ENCODE measurements at places on chromosomes 11 and 22. TPM values are rescaled to one million over a fixed set of nuclear protein-coding genes. Genes with fewer than 3 reads are reported as not detected.

GRCh38 chr22:45638834-45639746 lies 32.5 kb upstream of the ATXN10 start:
- H3K36me3 ChIP-seq, result peaks cover 18% of the 10 kb centered on the region
- peak; percentile 94 for DNase-seq
- H3K4me3 ChIP-seq, result peak overlapping the region; percentile 50
- peak overlapping the region; percentile 100 for H3K27ac ChIP-seq

The PDE3B gene
- total RNA-seq, result 4.6 TPM

DNA sequence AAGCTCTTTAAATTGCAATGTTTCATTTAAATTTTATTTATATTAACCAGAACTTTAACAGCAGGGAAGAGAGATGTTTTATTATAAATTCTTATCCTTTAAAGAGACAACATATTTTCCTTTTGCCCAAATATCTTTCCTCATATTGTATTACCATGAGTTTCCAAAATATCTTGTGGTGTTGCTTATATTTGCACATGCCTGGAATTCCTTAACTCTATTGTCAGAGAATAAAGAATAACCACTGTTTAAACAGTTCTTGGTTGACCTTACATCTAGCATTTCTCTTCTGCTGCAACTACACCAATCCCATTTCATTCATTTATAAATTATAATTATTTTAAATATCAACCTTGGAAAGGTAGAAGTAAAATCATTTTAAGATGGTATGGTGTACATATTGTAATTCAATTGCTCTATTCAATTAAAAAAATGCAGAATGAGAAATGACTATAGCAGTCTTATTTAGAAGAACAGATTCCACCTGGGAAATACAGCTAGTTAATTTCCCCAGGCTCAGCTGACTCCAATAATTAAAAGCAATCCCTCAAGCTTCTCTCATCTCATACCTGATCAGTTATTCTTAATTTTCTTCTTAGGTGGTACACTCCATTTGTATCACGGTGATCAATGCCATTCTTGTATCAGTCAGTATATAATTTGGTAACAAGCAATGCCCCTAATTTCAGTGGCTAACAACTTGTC lies 923.3 kb downstream of the KCNA4 start:
- no peak for DNase-seq
- H3K27ac ChIP-seq, result peak overlapping the region; percentile 60
- H3K4me3 ChIP-seq, result no peak overlapping the region
- no peaks in the 10 kb centered on the region for H3K27me3 ChIP-seq

DNA sequence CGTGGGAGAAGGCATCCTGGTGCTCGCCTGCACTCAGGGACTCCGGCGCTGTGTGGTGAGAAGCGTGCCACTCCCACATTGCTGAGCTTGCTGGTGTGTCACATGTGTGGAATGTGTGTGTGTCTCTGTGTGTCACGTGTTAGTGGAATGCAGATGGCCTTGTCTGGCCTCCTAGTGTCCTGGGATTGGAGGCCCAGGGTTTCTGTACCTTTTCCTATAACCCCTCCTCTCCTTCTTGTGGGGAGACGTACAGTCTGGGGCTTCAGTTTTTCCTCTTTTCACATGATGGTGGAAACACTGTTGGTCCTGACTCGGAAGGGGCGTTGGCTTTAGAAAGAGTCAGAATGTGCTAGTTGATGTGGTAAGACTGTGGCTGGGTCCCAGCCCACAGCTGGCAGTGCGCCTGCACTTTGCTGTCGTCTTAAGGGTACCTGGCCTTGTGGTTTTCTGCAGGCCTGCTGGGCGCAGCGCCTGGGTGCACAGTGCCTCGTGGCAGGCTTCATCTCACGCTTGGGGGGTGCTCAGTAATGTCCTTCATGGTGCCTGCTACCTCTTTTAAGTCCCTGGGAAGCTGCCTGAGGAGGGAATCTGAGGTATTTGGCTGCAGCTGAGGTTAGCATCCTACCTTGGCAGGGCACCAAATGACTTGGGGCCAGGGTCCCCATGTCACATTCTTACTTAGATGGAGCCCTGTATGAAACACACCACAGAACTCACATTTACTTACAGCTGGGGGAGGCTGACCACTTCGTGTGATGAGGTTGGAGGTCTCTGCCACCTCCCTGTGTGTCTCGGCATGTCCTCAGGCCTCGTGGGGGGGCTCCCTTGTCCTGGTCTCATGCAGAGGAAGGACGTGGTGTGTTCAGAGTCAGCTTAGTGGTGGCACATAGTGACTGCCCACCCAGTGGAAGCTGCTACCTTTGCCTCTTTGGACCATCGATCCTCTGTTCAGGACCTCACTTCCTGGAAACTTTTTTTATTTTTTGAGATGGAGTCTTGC lies 61.9 kb downstream of the MED15 start:
- H3K36me3 ChIP-seq, result peaks cover 85% of the 10 kb centered on the region
- DNase-seq, result peak; percentile 83
- peak overlapping the region; percentile 79 for H3K27ac ChIP-seq
- H3K4me3 ChIP-seq, result peak overlapping the region; percentile 21

GRCh38 chr11:70120674-70121073 lies 42.6 kb downstream of the ANO1 start:
- no peak for DNase-seq
- H3K27ac ChIP-seq, result no peak overlapping the region
- H3K4me3 ChIP-seq, result no peak overlapping the region
- peaks cover 34% of the 10 kb centered on the region for H3K27me3 ChIP-seq
- no peaks in the 10 kb centered on the region for H3K36me3 ChIP-seq
- no peaks in the 10 kb centered on the region for H3K4me1 ChIP-seq

All from Calu3 (cell line).